Ovary (tissue), 10 donors: ENCODE measurements at places on chromosomes 5 and 9. TPM values are rescaled to one million over a fixed set of nuclear protein-coding genes. Genes with fewer than 3 reads are reported as not detected.

- H3K36me3 ChIP-seq, result no peaks in the 10 kb centered on the region
- H3K4me3 ChIP-seq, result no peak overlapping the region
- H3K27me3 ChIP-seq, result no peaks in the 10 kb centered on the region
- peaks cover 33% of the 10 kb centered on the region for H3K4me1 ChIP-seq
These were observed 16.0 kb downstream of the TMOD1 start for GRCh38 chr9:97517331-97518089.

- H3K36me3 ChIP-seq, result no peaks in the 10 kb centered on the region
- no peak overlapping the region for H3K27ac ChIP-seq
- H3K4me3 ChIP-seq, result no peak overlapping the region
- H3K27me3 ChIP-seq, result no peaks in the 10 kb centered on the region
These were observed 201.7 kb upstream of the PTGER4 start for GRCh38 chr5:40477856-40478546.

Gene RPL37
- 2,915 TPM for total RNA-seq

DNA sequence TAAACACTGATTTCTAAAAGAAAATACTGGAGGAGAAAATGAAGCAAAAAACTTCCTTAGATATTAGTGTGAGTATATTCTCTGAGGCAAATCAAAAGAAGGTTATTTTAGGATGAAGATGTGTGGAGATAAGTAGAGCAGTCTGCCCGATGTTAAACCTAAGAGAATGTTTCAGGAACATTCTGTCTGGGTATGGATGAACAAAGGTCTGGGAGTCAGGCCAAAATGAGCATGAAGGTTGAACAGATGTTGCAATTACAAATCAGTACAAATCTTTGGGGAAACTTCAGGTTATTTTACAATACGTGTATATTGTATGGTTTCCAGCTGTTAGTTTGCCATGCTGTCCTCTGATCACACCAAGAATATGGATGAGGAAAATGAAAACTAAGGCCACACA is 14.4 kb upstream of the CEP78 start:
- no peaks in the 10 kb centered on the region for H3K4me1 ChIP-seq
- H3K4me3 ChIP-seq, result no peak overlapping the region
- H3K27me3 ChIP-seq, result no peaks in the 10 kb centered on the region
- no peak for DNase-seq
- no peak overlapping the region for H3K27ac ChIP-seq
- no peaks in the 10 kb centered on the region for H3K36me3 ChIP-seq

GRCh38 chr5:180592176-180592575 is 877 bp upstream of the SCGB3A1 start:
- no peaks in the 10 kb centered on the region for H3K27me3 ChIP-seq
- H3K4me3 ChIP-seq, result no peak overlapping the region
- no peaks in the 10 kb centered on the region for H3K4me1 ChIP-seq

- no peak overlapping the region for H3K27ac ChIP-seq
- DNase-seq, result no peak
- H3K36me3 ChIP-seq, result no peaks in the 10 kb centered on the region
- H3K4me1 ChIP-seq, result no peaks in the 10 kb centered on the region
- no peak overlapping the region for H3K4me3 ChIP-seq
These were observed 112.1 kb downstream of the BASP1 start for GRCh38 chr5:17329571-17329970.

- H3K36me3 ChIP-seq, result no peaks in the 10 kb centered on the region
- no peak for DNase-seq
- no peak overlapping the region for H3K4me3 ChIP-seq
- H3K4me1 ChIP-seq, result peaks cover 4% of the 10 kb centered on the region
- H3K27me3 ChIP-seq, result no peaks in the 10 kb centered on the region
- H3K27ac ChIP-seq, result no peak overlapping the region
These were observed 92.1 kb upstream of the RANBP3L start for GRCh38 chr5:36393656-36394428.

DNA sequence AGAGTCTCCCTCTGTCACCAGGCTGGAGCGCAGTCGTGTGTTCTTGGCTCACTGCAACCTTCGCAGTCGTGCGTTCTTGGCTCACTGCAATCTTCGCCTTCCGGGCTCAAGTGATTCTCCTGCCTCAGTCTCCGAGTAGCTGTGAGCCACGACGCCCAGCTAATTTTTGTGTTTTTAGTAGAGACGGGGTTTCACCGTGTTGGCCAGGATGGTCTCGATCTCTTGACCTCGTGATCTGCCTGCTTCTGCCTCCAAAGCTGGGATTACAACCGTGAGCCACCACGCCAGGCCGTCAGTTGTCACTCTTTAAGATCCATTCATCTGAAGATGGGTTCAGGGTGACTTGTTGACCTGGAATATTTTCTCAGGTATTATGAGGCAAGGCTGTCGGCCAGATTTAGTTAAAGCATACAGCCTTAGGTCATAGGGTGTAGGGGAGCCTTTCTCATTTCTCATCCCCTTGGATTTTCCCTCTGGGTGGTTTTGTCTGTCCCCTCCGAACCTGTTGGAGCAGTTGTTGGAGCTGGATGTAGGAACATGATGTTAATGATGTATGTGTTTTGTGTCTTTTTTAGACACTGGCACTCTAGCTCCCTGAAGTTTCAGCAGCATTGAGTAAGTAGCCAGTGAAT is 1.6 kb downstream of the SLC22A5 start:
- no peaks in the 10 kb centered on the region for H3K27me3 ChIP-seq
- DNase-seq, result no peak

DNA sequence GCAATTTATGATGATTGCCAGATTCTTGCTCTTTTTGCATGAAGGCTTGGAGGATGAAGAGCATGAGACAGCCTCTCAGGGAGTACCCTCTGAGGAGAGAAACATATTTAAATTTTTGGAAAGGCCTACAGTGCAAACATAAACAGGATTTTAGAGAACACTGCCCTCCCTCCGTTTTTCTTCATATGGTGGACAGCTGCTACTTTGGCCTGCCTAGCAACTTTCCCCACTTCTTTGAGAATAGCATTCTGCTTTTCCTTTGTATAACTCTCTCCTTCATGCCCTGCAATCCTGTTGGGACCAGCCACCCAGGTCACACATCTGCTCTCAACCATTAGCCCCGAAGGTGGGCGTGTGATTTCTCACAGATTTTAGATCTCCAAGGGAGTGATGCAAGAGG is 20.5 kb upstream of the TXN start:
- H3K4me1 ChIP-seq, result no peaks in the 10 kb centered on the region
- H3K27me3 ChIP-seq, result no peaks in the 10 kb centered on the region
- no peak overlapping the region for H3K27ac ChIP-seq
- DNase-seq, result no peak
- no peaks in the 10 kb centered on the region for H3K36me3 ChIP-seq

GRCh38 chr5:146890066-146890465 is 11.5 kb upstream of the PPP2R2B start:
- H3K4me1 ChIP-seq, result no peaks in the 10 kb centered on the region
- no peak overlapping the region for H3K27ac ChIP-seq
- no peaks in the 10 kb centered on the region for H3K36me3 ChIP-seq
- no peaks in the 10 kb centered on the region for H3K27me3 ChIP-seq
- no peak for DNase-seq

Gene SPATA31E1
- total RNA-seq, result not detected

DNA sequence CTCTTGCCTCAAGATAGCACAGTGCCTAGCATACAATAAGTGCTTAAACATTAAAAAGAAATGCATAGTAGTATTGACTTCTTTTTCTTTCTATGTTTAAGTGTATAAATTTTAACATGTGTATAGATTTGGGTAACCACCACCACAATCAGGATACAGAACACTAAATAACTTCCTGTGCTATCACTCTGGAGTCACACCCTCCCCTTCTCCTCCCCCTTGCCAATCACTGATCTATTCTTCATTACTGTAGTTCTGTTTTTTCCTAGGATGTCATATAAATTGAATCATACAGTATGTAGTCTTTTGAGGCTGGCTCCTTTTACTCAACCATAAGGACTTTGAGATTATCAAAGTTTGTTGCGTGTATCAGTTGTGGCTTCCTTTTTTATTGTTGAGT is 68.5 kb downstream of the OSTF1 start:
- no peak overlapping the region for H3K4me3 ChIP-seq
- no peaks in the 10 kb centered on the region for H3K36me3 ChIP-seq
- no peak for DNase-seq

Gene AIF1L
- 6.1 TPM for total RNA-seq
